NCI-H1092 (cell line): ENCODE measurements at places on chromosomes 7 and 10.

GRCh38 chr10:35554036-35554435, 51.1 kb upstream of the GJD4 start:
- no peak for DNase-seq

GRCh38 chr10:77392236-77392721, 245.3 kb downstream of the KCNMA1 start:
- no peak for DNase-seq

DNA sequence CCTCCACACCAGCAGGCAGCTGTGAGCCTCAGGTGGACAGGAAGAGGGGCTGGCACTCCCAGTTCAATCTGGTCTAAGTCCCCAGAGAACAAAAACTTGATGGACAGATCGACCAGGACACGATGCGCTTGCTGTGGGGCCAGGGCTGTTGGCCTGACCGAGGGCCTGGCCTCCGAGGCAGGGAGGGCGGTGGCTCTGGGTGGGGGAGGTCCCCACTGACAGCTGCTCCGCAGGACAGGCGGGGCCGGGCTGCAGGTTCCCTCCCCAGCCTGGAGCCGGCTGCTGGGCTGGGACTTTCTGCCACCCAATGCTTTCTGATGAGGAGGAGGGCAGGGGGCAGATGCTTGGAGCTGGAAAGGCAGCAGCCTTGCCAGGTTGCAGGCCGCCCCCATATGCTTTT, 37.4 kb upstream of the ADGRA1 start:
- no peak for DNase-seq

DNA sequence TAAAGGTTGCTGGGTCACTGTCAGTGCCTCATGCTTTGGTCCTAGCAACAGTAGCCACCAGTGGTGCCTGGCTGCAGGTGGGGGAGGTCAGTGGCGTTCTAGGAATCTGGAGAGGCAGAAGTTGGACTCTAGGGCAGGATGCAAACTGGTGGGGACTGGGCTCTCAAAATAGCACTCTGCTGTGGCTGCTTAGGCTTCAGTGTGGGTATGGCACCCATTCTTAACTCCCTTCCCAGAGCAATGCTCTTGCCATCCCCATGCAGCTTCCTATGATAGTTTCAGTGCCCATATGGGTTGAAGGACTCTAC, 330.8 kb downstream of the PCDH15 start:
- DNase-seq = no peak

DNA sequence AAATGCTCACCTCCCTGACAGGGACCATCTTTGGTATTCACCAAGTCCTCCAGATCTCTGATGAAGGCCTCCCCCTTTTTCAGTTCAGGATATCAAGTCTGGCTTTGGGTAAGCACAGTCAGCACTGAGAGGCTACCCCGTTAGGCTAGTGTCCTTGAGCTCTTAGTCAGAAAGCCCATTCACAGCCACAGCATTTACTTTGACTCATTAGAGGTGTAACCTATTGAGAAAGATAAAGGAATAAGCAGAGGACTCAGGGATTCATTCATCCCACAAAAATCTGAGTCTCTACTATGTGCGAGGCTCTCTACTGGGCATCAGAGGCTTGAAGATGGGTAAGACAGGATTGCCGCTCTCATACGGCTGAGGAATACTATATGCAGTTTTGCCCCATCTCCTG, 14.0 kb upstream of the RAMP3 start:
- DNase-seq = no peak

DNA sequence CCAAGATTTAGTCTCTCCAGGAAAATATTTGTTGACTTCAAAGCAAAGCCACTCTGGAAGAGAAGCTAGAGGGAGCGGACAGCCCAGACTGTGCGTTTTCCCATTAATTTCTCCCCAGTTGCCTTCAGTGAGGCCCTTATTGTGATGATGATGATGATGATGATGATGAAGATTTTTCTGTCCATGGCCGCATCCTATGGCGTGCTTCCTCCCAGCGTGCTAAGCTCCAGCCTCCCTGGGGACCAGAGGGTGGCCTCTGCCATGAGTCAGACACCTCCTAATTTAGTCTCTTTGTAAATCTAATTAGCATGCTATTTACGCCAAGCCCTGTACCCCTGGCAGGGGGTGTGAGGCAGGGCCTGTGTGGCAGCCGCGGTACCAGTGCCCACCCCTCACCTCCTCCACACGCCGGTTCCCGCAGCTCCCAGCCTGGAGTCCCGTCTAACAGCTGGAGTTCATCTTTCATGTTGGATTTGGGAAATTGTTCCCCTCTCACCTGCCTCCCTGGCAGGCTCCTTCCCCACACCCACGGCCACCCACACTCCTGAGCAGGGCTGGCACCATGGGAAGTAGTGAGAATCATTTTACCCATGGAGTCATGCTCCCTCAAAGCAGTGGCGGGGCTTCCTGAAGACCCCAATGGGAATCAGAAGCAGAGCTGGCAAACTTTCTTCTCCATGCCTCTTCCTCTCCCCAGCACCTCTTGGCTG, 92.2 kb downstream of the C10orf105 start:
- no peak for DNase-seq

DNA sequence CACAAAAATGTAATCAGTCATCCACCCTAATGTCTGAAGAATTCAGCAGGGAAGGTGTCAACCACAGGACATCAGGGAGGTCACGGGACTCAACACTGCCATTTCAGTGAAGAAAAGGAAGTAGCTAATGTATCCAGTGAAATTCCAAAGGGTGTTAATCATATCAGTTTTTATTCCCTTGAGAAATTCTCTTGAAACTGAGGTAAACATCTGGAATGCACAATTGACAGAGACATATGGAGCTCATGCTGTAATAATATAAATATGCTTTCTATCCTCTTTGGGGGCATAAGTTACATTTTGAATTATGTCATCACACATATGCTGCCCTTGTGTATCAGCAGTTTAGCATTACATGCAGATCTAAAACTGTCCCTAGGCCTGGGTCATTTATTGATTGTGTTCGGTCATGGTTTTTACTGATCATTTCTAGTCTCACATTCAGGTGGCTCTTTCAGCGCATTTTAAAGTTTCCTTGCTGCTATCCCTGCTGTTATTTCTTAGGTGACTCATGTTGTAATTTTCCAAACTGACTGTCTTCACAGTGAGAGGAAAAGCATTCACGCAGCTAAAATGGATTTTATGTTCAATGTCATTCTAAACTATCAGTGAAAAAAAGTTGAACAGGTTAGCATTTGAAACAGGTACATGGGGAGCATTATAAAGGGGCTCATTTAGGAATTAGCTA, 273.9 kb downstream of the TSPAN12 start:
- DNase-seq = no peak

DNA sequence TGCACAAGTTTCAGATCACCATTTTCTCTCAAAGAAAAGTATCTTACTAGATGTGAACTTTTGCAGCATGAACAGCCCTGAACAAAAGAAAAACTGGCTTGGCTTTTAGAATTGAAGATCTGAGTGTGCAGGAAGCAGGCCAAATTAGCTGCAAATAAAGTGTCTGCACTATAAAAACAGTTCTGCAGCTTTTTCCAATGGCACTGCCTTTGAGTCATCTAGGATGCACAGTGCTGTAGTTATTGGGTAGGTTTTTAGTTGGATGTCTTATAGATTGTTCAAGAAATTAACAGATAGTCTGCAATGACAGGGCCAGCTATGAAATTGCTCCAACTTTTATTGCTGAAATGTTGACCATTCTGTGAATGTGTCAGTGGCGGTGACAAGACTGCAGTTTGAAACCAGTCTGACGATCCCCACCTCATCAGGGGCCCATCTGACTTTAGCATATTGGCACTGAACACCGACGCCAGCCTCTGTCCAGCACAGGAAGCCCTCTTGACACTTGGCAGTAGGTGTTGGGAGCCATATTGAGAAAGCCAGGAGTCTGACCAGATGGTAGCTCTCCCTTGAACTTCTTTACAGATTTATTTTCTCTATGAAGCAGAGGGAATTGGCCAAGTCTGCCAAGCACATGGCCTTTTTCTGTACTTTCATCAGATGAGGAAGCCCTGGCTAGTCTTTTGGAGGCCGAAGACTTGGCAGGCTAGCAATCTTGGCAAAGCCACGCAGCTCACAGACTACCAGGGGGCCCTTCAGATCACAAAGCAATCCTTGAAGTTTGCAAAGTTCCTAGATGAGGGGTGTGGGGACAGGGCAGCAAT, 490.6 kb downstream of the NEBL start:
- DNase-seq = no peak

DNA sequence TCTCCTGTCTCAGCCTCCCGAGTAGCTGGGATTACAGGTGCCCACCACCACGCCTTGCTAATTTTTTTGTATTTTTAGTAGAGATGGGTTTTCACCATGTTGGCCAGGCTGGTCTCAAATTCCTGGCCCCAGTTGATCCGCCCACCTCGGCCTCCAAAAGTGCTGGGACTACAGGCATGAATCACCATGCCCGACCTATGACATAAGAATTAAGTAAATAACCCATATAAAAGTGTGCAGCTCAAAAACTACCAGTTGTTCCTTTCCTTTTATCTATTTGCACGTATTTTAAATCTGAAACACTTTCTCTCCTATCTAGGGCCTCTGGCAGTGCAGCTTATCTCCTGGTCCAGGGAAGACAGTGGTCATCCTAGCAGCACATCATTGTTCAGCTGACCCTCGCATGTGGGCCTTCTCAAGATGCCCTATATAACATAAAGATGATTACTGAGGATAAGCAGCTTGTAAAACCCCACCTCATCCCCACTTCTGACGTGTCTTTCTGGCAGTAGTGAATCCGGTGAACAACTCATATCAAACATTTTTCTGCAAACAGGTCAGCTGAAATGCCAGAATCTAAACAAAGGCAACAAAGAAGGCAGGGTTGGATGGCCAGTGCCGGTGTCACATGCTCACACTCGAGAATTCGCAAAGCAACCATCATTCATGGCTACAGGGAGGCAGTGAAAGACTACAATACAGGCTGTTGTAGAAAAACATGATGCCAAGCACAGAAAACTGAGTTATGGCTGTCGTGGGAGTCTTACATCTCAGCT, 36.0 kb upstream of the KCNIP2 start:
- DNase-seq = no peak

- DNase-seq = no peak
Measured at GRCh38 chr7:106369352-106369751, 84.6 kb upstream of the NAMPT start.

DNA sequence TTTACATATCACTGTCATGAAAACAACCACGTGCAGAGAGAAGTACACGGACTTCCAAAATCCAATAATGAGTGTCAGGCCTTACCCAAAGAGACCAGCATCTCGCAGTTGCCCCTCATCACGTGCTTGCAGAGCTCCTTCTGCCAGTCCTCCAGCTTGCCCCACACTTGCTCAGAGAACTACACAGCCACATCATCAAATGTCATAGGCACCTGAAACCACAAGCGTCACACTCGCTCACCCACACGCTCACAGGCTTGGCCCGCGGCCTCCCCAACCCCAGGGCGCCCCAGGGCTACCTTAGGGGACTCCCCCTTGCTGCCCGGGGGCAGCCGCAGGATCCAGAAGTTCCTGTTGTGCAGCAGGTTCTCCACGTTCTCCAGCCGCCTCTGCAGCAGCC, 123.4 kb upstream of the ZNF746 start:
- DNase-seq = no peak

DNA sequence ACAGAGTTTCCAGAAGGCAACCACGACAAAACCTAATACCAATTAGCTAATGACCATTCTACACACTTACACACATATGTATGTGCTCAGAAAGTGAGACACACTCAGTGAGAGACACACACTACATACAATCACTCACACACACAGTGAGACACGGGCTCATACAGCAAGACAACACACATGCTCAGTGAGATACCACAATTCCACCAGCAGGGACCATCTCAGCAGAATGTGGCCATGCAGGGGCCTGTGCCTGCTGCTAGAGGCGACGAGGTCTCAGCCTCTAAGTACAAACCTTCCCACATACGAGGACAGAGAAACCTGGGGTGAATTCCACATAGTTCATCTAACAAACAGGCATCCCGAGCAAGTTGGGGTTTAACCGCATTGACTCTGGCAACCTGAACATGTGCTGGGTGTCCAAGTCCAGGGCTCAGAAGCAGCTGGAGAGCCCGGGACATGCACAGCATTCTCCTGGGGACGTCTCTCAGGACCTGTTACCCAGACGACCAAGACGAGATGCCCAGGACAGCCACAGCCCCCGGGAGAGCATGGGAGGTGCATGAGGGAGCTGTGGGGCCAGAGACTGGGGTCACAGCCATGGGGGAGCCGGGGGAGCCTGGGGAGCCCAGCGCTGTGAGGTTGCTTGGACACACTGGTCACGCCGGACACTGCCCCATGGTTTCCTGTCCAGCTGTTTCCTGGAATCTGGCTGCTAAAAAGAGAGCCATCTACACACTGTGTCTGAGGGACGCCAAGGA, 523.6 kb downstream of the PTPRN2 start:
- DNase-seq = no peak

DNA sequence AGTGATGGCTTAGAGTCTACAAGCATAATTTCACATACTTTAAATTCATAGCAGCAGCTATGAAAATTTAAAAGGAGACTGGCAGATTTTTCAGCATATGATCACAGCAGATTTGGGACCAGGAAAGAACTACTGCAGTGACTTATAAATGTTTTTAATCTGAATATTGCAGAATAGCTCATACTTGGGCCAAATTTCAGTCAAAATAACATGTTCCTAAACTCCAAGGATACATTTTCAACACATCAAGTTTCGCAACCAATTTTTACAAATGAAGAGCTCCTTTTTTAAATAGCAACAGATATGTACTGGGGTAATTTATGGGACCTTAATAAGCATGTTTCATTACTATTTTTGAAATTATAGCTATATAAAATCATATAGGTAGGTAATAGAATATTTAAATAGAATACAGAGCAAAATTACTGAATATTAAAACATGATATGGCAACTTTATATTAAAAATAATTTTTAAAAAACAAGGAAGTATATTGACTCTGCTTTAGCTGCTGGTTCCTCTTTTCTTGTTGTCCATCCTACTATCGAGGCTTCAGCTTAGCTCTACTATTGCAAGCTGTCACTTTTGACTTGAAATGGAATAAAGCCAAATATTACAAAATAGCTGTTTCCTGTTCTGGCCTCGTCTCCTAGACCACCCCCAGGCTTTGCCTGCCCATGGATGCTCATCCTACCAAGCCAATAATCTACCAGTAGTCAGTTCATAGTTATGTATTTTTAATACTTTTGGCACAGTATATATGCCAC, 123.1 kb downstream of the NRBF2 start:
- no peak for DNase-seq

- no peak for DNase-seq
Measured at GRCh38 chr7:71504697-71505441, 372.9 kb downstream of the GALNT17 start.

GRCh38 chr10:12740813-12741212, 260.7 kb downstream of the CCDC3 start:
- no peak for DNase-seq

DNA sequence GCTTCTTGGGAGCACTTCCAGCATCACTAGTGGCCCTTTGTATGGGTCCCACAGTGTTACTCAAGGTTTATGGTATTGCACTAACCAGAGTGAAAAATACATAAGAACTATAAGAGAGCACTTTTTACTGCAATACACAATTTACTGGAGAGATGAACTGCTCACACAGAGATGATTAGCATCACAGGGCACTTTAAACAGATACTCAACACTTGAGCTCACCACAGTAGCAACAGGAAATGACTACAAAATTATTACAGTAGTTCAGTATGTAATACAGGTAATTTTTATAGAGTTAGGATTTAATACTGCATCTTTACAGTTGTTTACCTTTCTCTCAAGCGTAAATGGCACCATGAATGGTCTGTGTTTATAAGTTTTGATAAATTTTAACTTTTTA, 68.2 kb upstream of the CDK1 start:
- no peak for DNase-seq

GRCh38 chr7:157855016-157855415, 518.2 kb downstream of the DNAJB6 start:
- no peak for DNase-seq
